ENCODE measurements at places on chromosomes 3 and 15.

- no peak for DNase-seq
These were observed 18.9 kb upstream of the COPG1 start for GRCh38 chr3:129230311-129231019.

DNA sequence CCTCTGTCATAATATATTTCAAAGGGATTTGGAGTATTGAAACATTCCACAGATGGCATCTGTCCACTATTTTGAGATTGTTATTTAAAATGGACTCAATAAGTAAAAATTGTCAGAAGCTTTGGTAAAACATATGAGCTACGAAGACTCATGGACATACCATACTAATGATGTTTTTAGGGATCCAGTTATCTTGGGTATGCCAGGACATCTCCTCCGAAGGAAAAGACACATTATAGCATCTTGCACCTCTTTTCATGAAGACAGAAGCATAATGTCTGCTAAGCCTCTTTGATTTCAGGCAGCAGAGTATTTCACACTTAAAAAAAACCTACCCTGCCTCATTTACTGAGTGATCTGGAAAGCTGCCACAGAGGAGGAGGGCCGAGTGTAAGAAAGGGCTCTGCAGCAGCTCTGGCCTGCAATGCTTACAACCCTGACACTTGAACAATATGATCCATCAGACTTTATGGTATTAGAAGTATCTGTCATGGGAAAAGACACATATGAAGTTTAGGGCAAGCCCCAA is 284.8 kb downstream of the TUSC7 start:
- no peak for DNase-seq

GRCh38 chr3:51610708-51611107 is 60.3 kb upstream of the TEX264 start:
- DNase-seq: no peak

- no peak for DNase-seq
These were observed 31.6 kb upstream of the NUDT16 start for GRCh38 chr3:131349946-131350347.

- no peak for DNase-seq
These were observed 11.0 kb upstream of the XIRP1 start for GRCh38 chr3:39203402-39203801.

- DNase-seq: no peak
These were observed 285.6 kb downstream of the UACA start for GRCh38 chr15:70477750-70478250.

DNA sequence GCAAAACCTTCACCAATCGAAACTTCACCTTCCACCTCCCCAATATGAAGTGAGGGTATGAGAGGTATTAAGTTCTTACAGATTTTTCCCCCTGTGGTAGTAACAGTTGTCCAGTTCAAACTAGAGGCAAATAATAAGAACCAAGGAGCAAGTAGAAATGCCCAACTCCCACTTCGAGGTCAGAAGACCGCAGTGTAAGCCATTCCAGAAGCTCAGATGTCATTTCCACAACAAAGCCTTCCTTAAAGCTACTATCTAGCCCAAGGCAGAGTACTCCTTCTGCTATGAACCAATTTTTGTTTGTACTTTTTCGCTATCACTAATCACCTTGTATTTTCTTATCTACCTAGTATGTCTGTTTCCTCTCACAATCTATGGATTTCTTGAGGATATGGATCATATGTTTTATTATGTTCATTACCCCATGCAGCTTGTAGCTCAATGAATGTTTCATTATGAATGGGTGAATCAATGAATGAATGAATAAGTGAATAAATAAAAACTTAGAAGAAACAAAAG is 235.7 kb upstream of the KCNMB2 start:
- no peak for DNase-seq

- no peak for DNase-seq
These were observed 20.3 kb downstream of the FXR1 start for GRCh38 chr3:180932819-180933218.

DNA sequence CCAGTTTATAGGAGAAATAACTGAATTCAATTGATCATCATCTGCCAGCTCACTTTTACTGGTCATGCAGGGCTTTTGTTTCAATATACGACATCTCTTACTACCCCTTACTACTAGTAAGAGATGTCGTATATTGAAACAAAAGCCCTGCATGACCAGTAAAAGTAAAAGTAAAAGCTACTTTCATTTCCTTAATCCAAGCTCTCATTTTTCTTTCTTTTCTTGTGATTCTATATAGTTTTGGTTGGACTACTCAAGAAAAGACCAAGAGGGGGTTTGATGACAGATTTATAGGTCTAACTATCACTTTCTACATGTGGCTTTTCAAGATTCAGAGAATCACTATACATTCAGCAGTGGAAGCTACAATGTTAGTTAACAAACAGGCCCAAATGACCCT is 1237.3 kb downstream of the ROBO2 start:
- DNase-seq: no peak

DNA sequence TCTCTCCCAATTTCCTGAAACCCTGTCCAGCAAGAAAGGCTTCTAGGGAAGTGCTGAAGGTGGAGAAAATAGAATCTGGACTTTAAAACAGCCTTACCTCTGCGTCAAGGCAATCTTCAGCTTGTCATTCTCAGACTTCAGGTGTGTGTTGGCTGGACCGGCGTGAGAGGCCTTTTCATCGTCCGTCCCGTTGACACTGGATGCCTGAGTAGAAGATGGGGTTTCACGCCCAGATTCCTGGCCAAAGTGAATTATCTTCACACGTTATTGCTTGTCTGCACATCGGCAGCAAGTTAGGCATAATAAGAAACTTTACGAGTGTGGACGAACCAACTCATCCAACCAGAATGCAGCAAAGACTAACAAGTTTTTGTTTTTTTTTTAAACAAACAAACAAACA is 49.5 kb downstream of the WHAMM start:
- DNase-seq: no peak

GRCh38 chr3:122998856-122999255 is 28.7 kb downstream of the SEMA5B start:
- DNase-seq: no peak

Data from HAP-1 (cell line).